D721Med (cell line): ENCODE measurements at places on chromosomes 3 and 15.

DNA sequence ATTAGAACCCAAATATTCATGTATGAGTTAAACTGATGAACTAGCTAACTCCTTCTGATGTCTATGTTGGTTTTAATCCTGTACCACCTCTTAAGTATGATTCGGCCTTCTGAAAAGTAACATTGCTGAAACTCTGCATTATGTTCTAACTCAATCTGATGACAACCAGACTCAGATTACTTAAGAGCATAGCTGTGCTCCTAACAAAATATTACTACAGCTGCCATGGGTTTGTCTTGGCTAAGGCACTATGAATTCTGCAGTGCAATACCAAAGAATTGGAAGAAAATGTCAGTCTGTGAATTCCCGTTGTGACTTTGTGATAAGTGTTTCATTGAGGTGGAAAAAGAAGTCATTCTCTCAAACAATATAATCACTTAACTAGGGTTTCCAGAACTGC, 224.4 kb downstream of the ZMAT3 start:
- no peak for DNase-seq

- no peak for DNase-seq
Observed at GRCh38 chr3:98180319-98180890, 13.9 kb downstream of the OR5H15 start.

GRCh38 chr3:123284399-123285010, 82.8 kb downstream of the SEC22A start:
- DNase-seq, result no peak

DNA sequence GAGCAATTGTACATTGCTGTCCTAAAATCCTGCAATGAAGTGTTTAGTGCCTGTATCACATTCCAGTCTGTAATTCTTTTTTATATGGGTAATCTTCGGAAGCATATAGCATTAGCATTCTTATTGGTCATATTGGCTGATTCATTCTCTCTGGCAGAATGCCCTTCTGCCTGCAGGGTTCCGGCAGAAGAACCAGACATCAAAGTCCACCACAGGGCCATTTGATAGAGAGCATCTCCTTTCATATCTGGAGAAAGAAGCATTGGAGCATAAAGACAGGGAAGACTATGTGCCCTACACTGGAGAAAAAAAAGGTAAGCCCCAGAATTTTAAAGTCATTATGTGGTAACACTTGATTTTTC, 39.6 kb downstream of the TMOD3 start:
- no peak for DNase-seq

DNA sequence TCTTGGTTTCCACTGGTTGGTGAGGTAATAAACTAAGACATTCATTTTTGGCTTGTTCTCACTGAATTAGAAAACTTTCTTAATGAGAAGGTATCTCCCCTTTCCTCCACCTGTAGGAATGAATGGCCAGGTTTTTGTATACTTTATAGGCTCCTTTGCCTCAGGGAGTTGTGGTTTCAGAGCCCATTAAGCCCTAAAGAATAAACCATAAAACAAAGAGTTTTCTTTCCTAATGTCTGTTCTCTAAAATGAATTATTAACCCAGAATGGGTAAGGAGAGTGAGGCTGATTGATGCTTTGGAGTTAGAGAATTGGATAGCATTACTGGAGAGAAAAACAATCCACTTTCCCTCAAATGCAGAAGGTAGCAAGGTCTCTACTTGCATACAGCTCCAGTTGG, 67.6 kb downstream of the TIGIT start:
- no peak for DNase-seq

GRCh38 chr3:108133048-108133369, 42.2 kb upstream of the CD47 start:
- no peak for DNase-seq

DNA sequence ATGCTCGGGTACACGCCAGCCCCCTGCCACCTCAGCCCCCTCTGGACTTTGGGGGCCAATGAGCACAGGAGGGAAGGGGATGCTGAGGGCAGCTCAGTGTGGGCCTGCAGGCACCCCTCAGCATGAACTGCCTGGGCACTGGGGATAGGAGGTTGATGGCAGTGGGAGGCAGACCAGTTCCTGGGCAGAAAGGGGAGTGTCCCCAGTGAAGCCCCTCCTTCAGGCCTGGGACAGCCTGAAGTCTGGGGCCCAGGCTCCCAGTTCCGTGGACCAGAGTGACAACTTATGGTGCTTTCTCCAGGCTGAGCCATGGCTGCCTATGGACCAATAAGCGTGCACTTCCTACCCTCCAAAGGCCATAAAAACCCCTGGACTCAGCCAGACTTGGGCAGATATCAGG, 63.3 kb upstream of the IMPG2 start:
- no peak for DNase-seq

- no peak for DNase-seq
Observed at GRCh38 chr3:111956995-111957734, 21.7 kb upstream of the ABHD10 start.

- DNase-seq, result no peak
Observed at GRCh38 chr3:40310705-40311104, 1.2 kb downstream of the EIF1B start.
